ENCODE measurements at places on chromosomes 3 and 15.

DNA sequence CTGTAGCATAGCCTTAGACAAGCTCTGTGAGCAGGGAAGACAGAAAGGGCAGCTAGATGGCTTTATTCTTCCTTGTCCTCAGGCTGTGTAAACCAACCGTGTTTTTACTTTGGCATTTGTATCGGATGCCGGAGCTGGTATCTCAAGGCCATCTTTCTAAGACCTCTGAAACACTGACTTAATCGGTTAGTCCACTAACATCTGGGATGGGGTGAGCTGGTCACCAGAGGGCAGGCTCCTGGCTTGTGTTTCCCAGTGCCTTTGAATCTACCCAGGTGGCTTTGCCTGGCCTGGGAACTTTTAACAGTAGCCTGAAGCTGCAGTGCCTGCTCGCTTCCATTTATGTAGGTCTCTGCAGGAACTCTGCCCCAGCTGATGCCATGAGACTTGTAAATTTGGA is 252.7 kb downstream of the NR1D2 start:
- no peak for DNase-seq

DNA sequence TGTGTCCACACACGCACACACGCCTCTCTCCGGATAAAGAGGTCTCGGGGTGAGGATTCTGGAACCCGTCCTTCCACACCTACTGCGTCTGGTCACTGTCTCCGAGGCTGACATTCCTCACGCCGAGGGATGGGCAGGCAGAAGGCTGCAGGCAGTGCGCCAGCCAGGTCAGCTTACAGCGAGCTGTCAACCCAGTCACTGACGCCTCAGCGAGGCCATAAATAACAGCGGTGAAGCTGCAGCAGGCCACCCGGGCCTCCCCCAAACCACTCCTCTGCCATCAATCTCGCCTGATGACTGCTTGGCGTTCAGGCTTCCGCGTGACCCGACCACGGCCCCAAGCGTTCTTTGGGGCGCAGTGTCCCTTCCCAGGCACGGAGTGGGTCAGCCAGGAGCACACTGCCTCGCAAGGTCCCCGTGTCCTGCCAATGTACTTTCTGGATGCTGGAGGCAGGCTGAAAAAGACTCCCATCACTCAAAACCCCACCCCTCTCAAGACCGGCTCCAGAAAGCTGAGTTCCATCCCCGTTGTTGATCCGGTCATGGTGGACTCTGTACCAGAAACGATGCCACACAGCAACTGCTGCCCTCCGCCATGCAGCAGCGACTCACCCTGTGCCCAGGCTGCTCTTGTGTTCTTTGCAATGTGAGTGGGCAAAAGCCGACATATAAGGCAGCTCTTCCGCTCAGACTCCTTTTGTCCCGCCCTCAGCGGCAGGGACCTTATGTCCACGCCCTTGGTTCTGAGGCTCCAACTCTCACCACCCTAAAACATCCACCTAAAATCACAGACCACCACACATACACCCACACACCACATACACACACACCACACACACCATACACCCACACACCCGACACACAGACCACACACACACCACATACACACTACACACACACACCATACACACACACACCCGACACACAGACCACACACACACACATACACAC is 27.1 kb downstream of the CPN2 start:
- no peak for DNase-seq

DNA sequence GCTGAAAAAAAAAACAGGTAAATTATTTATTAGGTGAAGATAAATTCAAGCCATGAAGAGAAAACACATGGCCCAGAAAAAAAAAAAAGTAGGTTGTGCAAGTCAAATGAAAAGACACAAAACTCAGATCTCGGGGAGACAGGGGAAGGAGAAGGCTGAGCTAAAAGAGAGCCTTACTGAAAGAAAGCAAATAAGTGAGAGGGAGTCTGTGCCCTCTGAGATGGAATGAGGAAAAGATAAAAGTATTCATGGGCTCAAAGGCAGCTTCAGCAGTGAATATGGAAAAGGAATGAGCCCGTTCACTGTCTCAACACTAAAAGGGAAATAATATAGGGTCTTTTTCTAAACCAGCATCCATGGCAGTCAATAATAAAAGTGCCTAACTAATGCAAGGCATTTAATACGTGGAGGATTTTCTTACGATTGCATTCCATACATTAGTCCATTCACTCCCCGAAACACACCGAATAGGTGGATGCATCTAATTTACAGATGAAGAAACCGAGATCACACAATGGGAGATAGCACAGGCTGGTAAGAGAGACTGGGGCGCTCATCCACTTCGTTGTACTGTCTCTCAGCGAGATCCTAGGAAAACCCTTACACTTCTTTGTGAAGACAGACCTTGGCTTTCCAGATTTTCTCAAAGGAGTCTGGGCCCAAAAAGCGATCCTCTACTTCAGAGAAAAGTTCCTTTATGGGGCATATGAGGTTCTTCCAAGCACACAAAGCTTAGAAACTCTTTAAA is 1.1 kb downstream of the TFDP2 start:
- no peak for DNase-seq

DNA sequence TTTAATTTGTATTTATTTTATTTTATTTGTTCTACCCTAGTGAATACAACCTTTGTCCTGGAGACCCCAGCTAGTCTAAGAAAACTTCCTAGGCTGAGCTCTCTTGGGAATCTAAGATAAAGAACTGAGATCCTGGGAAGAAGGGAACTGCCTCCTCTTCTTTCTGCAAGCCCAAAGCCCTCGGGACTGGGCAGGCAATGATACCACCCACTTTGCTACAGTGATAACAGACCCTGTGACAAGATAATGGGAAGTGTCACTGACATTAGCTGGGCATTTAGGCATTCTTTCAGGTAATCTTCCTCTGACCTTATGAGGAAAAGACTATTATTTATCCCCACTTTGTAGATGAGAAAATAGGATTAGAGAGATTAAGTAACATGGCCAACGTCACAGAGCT is 15.1 kb downstream of the TYRO3 start:
- DNase-seq: no peak
